ENCODE measurements at places on chromosomes 1 and 21.
A peak's percentile ranks its signal among the peaks of the same experiment; 100 is the strongest.

DNA sequence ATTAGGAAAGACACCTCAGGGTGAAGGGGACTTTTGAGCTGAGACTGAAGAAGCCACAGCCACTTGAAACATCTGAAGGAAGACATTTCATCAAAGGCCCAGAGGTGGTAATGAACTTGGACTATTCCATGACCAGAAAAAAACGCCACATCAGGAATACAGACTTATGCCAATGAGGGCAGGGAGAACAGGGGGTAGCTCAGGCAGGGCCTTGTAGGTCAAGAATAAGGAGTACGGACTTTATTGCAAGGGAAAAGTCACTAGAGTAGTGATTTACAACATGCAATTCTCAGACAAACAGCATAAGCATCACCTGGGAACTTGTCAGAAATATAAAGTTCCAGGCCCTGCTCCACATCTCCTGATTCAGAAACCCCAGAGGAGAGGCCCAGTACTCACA lies 11.8 kb downstream of the TP53BP2 start:
- DNase-seq, result no peak

DNA sequence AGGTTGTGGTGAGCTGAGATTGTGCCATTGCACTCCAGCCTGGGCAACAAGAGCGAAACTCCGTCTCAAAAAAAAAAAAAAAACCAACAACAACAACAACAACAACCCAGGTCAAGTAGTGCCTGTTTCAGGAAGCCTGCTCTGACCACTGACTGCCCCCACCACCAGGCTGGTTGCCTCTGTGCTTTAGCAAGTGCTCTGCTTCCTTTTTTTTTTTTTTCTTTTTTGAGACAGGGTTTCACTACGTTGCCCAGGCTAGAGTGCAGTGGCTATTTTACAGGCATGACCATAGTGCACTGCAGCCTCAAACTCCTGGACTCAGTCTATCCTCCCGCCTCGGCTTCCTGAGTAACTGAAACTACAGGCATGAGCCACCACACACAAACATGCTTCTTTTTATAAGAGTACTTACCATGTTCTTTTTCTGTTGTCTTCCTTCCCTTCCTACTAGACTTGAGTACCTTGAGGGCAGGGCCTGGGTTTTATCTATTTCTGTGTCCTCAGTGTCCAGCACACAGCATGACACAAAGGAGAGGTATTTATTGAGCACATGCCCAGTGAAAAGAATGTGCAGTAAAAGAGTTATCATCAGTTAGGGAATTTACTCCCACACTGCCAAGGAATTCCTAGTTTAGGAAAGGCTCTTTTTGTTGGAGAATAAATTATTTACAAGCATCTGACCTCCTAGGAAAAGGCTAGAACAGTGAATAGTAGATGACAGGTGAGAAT lies 9.9 kb upstream of the COA7 start:
- DNase-seq, result no peak

- no peak for DNase-seq
Measured at GRCh38 chr1:19567041-19567440, 77.1 kb upstream of the NBL1 start.

DNA sequence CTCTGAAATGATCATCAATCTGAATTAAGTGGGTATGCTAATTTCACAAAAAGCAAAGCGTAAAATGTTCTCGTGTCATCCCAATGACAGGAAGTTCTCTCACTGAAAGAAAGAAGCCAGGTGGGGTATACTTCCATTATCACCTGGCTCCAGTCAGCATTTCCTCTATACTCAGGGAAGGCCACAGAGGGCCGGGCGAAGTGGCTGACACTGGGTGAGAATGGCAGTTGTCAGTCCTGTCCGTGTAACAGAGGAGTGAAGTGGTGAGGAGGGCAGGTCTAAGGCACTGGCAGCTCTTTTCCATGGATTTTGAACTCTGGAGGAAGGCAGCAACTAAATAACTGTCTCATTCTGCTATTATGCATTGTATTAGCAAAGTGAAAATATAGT lies 60.4 kb downstream of the CAPN2 start:
- DNase-seq, result no peak

DNA sequence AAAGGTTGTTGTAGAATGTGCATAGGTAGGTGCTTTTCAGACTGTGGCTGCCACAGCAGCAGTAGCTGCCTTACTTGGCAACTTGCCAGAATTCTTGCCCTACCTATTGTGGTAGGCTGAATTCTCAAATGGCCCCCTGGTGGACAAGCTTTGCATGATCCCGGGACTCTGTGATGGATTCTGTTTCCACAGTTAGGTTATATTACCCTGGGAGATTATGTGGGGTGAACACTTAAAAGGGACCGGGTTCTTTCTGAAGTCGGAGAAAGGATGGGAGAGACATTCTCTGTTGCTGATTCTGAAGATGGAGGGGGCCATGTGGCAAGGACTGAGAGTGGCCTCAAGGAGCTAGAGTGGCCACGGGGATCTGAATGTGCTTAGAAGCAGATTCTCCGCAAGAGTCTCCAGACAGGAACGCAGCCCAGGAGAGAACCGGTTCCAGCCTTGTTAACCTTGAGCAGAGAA lies 32.1 kb upstream of the KCNE1 start:
- DNase-seq, result peak; percentile 47

GRCh38 chr21:27477296-27477695 lies 510.4 kb upstream of the ADAMTS5 start:
- no peak for DNase-seq

GRCh38 chr1:29754573-29755375 lies 518.5 kb downstream of the PTPRU start:
- DNase-seq, result no peak

- DNase-seq, result no peak
Measured at GRCh38 chr1:41655632-41656031, 171.1 kb upstream of the EDN2 start.

DNA sequence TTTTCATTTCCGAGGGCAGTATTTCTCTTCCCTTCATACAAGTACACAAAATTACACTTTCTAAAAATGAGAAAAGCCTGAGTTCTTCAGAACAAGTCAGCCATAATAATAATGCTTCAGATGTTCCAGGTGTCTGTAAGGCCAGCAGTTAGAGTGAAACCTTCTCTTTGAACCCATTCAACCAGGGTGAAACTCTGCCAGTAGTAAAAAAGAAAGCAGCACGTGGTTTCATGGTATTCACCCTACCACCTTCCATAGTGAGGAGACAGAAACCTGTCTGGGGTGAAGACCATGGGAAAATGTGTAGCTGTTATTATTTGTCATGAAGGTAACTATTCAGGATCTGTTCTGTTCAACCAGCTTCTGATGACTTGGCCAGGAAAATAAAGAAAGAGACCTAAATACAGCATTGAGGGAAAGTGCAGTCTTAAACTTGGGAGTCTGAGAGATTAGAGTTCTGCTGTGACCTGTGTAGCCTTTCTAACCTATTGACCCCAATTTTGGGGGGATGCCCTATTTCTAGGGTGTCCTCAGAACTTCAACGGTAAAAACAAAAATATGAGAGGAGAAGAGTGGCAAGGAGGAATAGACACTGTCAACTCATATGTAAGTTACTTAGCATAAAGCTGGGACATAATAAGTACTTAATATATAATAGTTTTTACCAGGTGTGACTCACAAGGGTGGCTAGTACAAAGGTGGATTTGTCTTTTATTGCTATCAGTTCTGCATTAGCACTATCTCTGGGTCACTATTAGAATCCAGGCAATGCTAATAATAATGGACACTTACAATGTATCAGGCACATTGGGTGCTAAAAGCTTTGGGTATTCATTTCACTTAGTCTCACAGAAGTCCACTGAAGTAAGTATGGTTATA lies 70.0 kb upstream of the TNFSF4 start:
- no peak for DNase-seq

GRCh38 chr1:118113261-118113660 lies 71.8 kb downstream of the SPAG17 start:
- no peak for DNase-seq
